ENCODE measurements at places on chromosomes 7 and 10.
A peak's percentile ranks its signal among the peaks of the same experiment; 100 is the strongest.

DNA sequence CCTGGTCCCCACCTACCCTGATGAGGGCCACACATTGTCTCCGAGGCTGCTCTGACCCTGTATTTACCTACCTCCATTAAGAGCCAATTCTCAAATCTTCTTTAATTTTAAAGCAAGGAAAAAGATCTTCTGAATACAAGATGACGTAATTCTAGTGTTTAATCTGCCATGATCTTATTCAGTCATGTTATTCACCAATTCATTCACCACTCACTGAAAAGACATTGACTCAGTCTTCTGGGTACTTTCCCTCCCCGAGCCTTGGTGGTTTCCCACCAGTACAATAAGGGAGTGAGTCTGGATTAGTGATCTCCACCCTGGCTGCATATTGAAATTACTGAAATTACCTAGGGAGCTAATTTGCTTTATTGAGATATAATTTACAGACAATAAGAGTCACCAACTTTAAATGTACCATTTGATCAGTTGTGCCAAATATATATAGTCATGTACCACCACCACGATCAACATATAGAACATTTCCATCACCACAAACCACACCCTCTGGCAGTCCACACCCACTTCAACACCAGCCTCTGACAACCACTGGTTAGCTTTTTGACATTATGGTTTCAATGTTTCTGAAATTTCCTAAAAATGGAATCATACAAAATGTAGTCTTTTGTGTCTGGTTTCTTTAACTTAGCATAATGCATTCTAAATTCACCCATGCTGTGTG is 117.5 kb upstream of the UNC5B start:
- DNase-seq: no peak

- no peak for DNase-seq
These were observed 114.2 kb downstream of the C10orf105 start for GRCh38 chr10:71605263-71605962.

DNA sequence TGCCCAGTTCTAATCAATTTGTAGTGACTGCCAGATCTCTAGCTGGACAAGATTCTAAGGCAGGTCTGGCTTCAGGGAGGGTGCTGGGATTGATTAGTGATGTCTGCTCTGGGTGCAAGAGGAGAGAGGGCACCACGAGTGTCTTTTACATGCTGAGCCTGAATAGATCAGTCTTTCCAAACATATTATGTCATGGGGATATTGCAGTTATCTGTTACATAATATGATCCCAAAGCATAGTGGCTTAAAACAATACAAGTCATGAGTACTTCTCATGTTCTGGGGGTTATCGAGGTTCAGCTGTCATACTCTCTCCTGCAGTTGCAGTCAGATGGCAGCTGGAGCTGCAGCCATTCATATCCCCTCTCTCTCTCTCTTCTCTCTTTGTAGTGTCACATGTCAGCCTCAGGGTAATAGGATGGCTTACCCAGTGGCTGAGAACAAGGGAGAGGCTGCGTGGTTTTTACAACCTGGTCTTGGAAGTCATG is 26.0 kb downstream of the SLC29A3 start:
- DNase-seq: no peak

DNA sequence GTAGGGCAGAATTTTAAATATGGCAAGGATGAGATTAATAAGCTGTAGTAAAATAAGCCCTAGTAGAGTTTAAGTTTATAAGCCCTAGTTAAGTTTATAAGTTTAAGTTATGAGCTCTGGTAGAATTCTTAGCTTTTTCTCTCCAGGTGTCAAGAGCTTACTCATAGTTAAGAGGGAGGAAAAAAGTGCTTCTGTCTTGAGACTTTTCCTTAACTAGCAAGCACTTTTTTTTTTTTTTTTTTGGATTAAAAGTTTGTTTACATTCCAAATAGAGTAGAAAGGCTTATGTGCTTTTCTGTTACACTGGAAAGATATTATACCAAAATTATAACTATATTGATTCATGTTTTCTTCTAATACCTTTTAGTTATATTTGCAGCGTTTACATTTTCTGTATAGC is 25.5 kb upstream of the MPP7 start:
- DNase-seq: no peak

DNA sequence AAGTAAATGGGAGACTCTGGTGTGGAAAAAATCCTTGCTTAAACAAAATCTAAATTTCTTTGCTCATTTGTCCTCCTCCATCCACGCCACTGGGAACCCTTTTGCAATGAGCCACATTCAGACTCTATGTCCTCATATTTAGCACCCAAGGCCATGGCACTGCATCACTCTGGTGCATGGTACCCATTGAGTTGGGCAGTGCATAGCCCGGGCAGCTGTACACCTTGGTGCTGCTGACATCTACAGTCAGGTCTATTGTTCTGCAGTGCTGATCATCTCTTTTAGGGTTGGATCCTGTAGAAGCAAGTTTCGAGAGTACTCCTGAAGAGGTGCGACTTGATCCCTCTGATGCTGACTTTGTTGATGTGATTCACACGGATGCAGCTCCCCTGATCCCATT is 6.8 kb downstream of the PNLIPRP1 start:
- DNase-seq: no peak

- no peak for DNase-seq
These were observed 508.0 kb upstream of the MGMT start for GRCh38 chr10:128958834-128959690.

DNA sequence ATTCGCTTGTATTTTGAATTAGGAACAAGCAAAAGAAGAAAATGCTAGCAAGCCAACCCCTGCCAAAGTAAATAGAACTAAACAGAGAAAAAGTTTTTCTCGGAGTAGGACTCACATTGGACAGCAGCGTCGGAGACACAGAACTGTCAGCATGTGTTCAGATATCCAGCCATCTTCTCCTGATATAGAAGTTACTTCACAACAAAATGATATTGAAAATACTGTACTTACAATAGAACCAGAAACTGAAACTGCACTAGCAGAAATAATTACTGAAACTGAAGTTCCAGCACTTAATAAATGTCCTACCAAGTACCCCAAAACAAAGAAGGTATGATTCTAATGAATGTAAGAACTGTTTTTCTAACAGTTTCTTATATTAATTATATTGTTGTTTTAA is 87.9 kb downstream of the KMT2E start:
- no peak for DNase-seq

GRCh38 chr7:918441-919113 is 35.9 kb downstream of the ADAP1 start:
- DNase-seq: no peak

- DNase-seq: no peak
These were observed 4.9 kb downstream of the C10orf143 start for GRCh38 chr10:130105724-130106123.

DNA sequence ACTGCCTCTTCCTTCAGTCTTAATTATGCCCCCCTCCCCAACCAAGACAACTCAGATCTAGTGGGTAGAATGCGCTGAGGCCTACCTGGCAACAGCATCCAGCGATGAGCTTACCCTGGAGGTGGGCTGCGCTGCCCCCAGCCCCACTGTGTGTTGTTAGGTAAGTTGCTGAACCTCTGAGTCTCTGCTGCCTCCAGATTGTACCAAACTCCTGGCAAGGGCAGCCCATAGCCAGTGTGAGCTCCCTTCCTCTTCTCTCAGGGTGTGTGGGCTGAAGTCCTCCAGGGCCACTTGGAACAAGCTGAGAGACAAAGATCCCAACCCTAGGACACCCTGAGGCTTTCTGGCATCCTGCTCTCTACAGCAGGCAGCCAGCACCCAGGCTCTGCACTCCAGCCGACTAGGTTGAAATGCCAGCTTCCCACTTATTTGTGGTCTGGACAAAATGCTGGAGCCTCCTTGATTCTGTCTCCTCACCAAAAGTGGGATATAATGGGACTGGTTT is 135.3 kb downstream of the ARHGAP22 start:
- no peak for DNase-seq

GRCh38 chr7:140625908-140626868 is 14.4 kb downstream of the DENND2A start:
- DNase-seq: peak; percentile 70

DNA sequence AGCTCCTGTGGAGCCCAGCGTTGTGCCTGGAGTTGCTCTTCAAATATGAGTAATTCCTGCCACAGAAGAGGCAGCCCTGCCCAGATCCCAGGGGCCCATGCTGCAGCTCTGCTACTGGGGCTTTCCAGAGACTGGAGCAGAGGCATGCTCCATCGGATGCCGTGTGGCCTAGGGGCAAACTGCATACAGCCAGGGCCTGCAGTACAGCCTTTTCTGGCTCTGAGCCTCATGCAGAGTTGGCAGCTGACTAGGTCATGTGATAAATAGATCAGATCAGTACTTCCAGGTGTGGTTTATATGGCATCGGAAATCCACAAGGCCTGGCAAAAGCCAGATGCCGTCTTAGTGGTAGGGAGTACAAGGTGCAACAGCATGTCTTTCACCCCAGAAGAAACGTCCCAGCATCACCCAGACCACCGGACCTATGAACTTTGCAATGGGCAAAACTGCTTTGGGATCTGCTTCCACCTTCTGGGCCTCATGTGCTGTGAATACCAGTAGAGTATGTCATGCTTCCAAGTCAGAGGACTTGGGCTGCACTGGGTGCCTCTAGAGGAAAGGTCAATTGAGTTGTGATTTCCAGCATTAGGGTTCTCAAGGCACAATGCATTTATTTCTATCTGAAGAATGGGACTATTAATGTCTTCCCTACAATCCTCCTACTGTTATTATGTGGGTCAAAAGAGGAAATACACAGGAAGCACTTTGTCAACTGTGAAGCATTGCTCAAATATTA is 250.7 kb upstream of the ZNF32 start:
- DNase-seq: no peak

DNA sequence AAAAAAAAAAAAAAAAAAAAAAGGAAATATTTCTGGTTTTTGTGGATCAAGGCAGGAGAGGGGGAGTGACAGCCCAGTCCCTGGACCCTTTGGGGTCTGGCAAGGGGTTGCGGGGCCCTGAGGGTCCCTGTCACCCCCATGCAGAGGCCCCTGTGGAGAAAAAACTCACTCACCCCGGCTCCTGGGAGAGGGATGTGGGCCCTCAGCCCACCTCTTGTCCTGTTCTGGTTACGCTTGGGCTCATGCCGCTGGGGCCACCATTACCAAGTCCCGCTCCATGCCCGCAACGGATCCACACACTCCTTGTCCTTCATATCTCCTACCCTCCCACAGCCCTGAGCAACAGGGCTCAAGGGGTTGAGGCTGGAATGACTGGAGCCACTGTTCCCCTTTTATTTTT is 1.0 kb upstream of the TMEM184A start:
- no peak for DNase-seq

GRCh38 chr10:71244431-71245419 is 32.4 kb downstream of the UNC5B start:
- DNase-seq: peak; percentile 57

GRCh38 chr10:77110757-77111156 is 526.9 kb downstream of the KCNMA1 start:
- no peak for DNase-seq

- no peak for DNase-seq
These were observed 171.4 kb downstream of the KMT2E start for GRCh38 chr7:105185290-105186010.

- no peak for DNase-seq
These were observed 519 bp downstream of the PITRM1 start for GRCh38 chr10:3172081-3172445.

DNA sequence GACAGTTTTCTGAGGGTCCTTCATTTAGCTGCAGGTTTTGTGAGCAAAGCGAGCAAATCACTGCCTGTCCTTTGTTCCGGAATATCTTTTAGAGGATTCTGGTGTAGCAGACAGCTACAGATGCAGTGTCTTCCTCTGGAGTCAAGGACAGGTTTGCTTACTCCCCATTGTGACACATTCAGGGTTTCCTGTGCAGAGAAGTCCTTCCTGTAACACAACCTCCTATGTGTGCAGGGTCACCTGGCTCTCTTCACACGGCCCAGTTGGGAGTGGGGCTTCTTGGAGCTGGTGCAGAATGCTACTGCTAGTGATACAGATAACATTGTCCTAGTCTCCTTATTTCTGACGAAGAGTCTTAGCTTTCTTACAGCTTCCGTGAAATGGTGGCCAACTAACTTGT is 47.9 kb downstream of the RBM33 start:
- DNase-seq: no peak

DNA sequence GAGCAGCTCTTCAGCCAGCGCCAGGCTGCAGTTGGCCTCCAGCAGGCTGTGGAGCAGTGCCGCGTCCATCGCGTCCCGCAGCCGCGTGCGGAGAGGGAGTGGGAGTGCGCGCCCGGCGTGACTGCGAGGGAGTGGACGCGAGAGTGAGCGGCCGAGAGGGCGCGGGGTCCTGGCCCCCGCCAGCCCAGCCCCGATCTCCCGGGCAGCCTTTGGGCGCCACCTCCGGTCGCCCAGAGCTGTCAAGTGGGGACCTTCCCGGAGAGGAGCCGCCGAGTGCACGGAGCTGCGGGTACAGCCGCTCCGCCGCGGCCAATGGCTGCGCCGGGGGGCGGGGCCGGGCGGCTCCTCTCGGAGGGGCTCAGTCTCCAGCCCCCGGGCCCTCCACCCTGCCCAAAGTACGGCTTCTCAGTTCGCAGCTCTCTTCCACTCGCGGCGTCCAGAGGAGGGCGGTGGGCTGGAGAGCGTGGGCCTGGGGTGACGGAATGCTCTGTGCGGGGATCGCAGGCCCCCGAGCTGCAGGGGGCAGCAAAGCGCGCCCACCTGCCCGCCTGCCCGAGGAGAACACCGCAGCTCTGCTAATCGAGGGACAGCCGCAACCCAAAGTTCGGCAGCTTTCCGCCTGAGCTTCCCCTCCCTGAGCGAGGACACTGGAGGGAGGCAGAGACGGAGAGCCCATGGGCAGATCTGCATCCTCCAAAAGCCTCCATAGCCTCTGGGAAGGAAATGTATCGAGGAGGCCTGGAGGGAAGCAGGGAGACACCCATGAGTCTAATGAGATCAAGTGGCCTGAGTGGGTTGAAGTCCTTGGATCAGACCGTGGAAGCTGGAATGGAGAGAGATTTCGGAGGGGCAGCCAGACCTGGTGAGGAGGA is at the start of gene CRHR2:
TSS of gene CRHR2 (minus strand) at position 245 of the 872 bp plus-strand sequence. CDS start at position 69, 176 bp downstream.
- peak; percentile 10 for DNase-seq

DNA sequence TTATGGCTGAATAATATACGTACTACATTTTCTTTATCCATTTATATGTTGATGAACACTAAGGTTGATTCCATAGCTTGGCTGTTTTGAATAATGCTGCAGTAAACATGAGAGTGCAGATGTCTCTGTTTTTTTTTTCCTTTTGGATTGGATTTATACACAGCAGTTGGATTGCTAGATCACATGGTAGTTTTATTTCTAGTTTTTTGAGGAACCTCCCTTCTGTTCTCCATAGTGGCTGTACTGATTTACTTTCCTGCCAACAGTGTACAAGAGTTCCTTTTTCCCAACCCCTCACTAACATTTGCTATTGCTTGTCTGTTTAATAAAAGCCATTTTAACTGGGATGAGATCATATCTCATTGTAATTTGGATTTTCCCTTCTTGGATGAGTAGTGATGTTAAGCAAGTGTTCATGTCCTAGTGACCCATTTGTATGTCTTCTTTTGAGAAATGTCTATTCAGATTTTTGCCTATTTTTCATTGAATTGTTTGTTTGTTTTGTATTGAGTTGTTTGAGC is 36.0 kb downstream of the ABCA13 start:
- DNase-seq: no peak

Measured in A673 (cell line).